ENCODE measurements at places on chromosomes 4 and X.

GRCh38 chr4:7862561-7863192, 77.0 kb downstream of the AFAP1 start:
- no peak for DNase-seq

DNA sequence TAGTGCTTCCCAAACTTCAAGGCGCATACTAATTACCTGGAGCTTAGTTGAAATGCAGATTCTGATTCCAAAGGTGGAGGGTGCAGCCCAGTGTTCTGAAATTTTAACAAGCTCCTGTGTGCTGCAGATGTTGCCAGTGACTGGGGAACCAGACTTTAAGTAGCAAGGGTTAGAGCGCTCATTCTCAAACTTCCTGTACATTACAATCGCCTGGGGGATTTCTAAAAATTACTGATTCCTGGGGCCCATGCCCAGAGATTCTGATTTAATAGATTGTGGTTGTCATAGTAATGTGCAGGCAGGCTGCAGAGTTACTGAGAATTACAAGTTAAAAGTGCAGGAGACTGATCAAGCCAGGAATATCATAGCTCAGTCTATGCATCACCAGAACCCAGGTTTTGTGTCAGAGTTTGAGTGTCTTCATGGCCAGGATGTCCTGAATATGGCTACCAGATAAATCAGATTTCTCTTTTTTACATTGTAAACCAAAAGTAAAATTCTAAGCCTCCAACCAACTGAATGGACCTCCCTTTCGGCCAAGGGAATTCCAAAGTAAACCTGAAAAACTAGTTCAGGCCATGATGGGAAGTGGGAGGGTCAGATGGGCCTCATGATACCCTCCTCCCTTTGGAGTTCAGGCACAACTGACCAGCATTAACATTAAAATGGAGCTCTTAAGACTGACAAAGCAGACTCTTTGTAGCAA, 121.6 kb downstream of the ATXN3L start:
- no peak for DNase-seq

DNA sequence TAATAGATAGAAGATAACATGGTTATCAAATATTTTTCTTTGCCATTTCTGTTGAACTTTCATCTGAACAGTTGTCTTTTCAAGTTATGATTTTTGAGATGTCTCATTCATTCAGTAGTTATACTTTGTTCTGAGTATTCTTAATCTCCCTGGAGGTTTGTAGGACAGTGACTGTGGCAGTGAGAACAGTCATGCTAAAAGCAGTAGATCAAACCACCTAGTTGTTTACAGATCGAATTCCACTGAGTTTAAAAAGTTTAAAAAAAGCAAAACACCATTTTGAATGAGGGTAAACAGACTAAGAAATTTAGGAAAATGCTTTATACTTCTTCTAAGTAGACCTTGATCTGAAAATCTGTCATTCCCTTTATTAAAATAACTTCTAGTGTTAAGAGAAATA, 107.2 kb downstream of the CEP135 start:
- DNase-seq = no peak

GRCh38 chr4:159434871-159435241, 332.0 kb downstream of the RAPGEF2 start:
- no peak for DNase-seq

- no peak for DNase-seq
Measured at GRCh38 chrX:70774223-70774622, 134.3 kb downstream of the TEX11 start.

- DNase-seq = no peak
Measured at GRCh38 chr4:67684839-67685531, 16.0 kb downstream of the UBA6 start.

DNA sequence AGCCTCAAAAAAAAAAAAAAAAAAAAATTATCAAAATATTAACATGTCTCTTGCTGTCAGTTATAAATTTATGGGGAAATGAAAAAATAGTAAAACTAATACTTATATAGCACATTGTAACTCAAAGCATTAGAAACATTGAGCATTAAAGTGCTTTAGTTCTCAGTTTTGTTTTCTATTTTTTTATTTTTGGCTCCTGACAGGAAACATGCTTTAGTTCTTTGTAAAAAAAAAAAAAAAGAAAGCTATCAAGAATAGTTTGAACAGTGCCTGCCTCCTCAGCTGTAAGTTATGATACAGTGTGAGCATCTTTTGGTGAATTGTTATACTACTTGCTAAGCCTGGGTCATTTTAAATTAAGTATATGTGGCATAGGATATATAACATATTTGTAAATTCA, 5.1 kb upstream of the CENPC start:
- no peak for DNase-seq

DNA sequence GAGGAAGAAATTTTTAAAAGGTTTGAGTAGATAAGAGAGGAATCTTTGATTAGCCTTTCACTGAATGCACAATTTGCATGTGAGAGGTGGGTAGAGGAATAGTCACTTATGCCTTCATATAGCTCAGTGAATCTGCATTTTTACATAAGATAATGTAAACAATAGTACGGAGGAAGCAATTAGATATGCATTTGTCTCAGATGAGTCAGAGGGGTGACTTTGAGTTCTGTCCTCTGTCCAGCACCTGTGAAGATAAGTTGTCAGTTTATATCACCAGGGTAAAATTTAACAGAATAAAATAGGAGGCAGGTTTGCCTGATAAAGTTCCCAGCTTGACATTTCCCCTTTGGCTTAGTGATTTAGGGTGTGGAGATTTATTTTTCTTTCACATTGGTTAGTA, 841.9 kb downstream of the PCDH18 start:
- DNase-seq = no peak

- DNase-seq = no peak
Measured at GRCh38 chr4:7564242-7564641, 129.5 kb upstream of the PSAPL1 start.

GRCh38 chr4:52984462-52984881, 122.4 kb downstream of the RASL11B start:
- no peak for DNase-seq

DNA sequence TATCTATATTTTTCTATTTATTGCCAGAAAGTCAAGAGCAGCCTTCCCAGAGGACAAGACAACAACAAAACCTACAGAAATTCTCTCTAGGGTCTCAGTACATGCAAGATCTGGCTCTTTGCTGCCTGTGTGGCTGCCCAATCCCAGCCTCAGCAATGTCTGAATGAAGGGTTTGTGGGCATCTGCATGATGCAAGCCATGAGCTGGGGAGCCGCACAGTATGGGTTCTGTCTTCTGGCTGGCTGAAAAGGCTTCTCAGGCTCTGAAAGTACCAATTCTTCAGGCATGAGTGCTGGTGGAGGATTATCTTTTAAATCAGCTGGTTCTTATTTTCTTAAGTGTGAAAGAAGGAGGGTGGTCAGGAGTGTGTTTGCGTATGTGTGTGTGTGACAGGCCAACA, 104.6 kb downstream of the PDGFRA start:
- no peak for DNase-seq

DNA sequence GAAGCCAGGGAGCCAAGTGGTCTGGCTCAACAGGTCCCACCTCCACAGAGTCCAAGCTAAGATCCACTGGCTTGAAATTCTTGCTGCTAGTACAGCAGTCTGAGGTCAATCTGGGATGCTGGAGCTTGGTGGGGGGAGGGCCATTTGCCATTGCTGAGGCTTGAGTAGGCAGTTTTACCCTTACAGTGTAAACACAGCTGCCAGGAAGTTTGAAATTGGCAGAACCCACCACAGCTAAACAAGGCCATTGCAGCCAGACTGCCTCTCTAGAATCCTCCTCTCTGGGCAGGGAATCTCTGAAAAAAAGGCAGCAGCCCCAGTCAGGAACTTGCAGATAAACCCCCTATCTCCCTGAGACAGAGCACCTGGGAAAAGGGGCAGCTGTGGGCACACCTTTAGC, 84.9 kb downstream of the EDA2R start:
- DNase-seq = no peak
